ENCODE measurements at places on chromosomes 4 and X.

GRCh38 chr4:140980426-140981200 lies 152.7 kb downstream of the RNF150 start:
- no peak for DNase-seq

DNA sequence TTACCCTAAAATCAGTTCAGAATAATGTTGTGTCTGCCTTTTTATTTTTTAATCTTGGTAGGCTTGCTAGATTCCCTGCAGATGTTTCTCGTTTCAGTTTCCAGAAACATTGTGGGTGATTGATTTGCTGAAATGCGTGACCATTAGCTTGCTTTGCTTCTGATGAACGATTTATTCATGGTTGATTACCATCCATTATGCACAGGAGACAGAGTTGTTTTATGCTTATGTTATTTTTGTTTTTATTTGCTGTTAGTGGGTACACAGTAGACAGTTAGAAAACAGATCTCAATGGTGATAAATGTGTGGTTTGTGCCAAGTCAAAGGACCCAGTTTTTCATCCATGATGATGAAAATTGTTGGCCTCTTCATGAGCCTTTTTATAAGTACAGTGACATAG lies 455.6 kb upstream of the BOD1L1 start:
- DNase-seq: no peak

GRCh38 chrX:50430917-50431575 lies 39.6 kb downstream of the DGKK start:
- DNase-seq: no peak

- DNase-seq: no peak
Observed at GRCh38 chr4:141497627-141498026, 138.8 kb upstream of the IL15 start.

- no peak for DNase-seq
Observed at GRCh38 chr4:63583561-63583960, 825.7 kb downstream of the TECRL start.

DNA sequence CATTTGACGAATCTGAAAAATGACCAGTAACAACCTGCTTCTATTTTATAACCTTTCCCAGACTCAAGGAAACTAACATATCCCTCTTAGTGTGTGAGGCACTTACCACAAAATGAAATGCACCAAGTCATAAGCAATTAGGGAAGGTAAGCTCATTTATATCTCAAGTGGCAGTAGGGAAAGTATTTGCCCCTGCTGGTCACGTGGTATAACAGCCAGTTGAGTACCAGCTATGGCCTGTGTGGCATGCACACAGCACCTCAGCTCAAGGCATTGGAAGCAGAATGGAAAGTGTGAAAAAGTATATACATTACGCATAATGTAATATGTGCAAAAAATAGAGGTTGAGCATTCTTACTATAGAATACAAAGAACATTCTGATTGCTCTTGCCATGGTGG lies 178.3 kb upstream of the GYPA start:
- DNase-seq: no peak

DNA sequence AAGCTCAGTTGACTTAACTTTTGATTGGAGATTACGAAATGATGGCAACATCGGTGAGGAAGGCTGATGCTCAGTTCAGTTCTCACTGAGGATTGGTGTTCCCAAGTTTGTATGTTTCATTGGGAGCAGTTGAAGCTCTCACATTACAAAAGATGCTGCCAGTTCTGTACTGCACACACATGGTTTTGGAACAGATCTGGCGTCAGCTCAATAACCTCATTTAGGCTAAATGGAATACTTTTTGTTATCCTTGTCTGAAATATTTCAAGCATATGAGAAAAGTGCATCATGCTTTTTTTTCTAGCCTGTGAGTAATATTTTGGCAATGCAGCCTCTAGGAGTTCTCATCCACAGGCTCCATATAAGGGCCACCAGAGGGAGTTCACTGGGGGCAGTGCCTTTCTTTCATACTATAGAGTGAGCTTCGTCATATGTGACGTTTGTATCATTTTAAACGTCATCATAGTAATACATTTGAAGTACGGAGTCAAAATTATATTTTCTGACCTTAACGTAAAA lies 4.1 kb downstream of the ENPEP start:
- DNase-seq: no peak

DNA sequence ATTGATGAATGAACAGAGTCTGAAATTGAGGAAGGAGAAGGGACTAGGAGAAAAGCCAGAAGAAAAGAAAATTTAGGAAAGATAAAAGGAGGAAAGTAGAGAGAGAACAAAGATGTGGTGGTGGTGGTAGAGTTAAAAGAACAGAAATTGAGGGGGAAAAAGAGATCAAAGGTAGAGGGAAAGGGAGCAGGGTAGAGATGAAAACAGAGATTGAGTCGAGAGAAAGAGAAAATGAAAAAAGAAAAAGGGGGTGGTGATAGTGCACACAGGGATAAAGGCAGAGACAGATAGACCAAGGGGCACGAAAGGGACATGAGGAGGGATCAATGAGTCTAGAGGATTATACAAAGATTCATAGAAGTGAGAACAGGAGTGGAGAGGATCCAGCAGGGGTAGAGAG lies 3.9 kb downstream of the ALAS2 start:
- no peak for DNase-seq

DNA sequence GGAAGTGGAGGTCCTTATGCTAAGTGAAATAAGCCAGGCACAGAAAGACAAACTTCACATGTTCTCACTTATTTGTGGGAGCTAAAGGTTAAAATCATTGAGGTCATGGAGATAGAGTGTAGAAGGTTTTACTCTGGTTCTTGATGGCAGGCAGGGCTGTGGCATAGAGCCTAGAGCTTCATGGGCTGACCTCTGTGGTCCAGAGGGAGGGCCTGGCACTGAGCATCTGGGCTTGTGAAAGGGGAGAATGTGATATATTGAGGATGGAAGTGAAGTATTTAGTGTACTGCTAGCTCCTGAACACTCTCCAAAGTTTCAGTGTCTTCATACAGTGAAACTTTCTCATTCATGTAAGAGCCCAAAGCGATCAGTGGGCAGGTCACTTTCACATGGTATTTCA lies 71.3 kb upstream of the ANXA3 start:
- DNase-seq: no peak

GRCh38 chrX:65690057-65690855 lies 22.8 kb downstream of the MSN start:
- DNase-seq: no peak

DNA sequence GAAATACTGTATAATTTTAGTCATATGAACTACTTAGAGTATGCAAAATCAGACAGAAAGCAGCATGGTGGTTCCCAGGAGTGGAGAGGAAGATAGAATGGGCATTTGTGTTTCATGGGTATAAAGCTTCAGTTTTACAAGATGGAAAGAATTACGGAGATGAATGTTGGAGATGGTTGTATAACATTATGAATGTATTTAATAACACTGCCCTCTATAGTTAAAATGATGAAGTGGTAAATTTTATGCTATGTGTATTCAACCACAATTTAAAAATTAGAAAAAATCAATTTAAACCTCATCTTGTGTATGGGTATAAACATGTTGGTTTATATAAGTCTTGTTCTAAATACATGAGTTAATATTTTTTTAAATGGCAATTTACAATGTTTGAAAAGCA lies 521.1 kb downstream of the FSTL5 start:
- no peak for DNase-seq

DNA sequence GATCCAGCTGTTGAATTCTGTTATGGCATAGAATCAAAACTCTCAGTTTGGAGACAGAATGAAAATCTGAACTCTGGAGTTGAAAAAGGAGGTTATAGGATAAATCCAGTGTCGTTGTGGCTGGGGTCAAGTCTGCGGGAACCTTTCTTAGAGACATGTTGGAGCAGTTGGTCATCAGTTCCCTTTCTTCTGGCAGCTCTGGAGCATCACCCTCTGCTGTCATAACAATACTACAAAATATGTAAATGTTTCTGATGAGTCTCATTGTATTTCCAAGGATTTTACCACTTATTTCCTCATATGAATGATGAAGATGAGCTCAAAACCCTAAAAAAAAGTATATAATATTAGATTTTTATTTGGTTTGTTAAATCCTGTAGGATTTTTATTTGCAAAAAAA lies 7.5 kb downstream of the TLR10 start:
- no peak for DNase-seq

DNA sequence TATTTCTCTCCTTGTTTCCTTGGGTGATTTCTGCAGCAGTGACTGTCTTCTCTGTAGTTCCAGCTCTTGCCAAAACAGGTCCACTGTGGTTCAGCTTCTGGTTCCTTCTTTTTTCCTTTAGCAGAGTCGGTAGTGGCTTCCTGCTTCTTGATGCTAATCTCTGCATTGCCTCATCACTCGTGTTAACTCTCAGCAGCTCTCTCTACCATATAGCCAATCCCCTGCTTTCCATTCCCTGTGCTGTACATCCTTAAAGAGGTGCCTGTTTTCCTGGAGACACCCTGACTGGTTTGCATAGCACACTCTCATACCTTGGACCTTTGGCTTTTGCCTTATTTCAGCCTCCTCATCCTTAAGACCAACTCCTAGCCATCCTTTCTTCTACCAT lies 191.2 kb upstream of the LNX1 start:
- no peak for DNase-seq
